ENCODE measurements at places on chromosomes 1 and 21.

DNA sequence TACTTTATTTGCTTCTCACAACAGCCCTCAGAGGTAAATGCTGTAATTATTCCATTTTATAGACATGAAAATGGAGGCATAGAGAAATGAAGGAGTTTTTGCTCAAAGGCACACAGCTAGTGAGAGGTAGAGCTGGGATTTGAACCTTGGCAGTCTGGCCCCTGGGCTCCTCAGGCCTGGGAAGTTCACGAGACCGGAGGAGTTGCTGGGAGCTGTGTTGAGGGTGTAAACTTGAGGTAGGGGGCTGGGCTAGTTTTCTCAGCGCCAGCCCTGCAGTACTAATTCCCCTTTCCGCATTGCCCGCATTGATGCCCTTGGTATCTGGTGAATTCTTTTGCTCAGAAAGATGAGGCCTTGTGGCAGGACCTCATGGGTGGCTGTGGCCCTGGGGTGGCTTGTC, 73.3 kb downstream of the PTPRU start:
- no peak for DNase-seq

- DNase-seq, result no peak
These were observed 131.2 kb downstream of the TRABD2B start for GRCh38 chr1:47865881-47866535.

GRCh38 chr1:15256584-15256983, 9.6 kb downstream of the FHAD1 start:
- no peak for DNase-seq

GRCh38 chr1:212104586-212105325, 69.2 kb downstream of the DTL start:
- no peak for DNase-seq

DNA sequence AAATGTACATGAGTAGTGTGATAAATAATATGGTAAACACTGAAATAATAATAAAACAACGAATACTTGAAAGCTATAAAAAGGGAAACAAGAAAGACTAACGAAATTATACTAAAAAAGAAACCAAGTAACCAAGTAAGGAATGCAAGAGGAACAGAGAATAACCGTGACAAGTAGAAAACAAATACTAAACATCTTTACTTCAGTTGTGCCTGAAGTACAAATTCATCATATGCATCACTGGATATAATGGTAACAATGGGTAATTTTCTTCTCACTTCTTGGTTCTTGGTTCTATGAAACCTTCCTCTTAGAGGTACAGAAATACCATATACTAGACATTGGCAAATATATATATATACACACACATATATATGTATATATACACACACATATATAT, 1093.6 kb upstream of the B3GALT2 start:
- no peak for DNase-seq

GRCh38 chr21:37940691-37941090, 24.4 kb upstream of the KCNJ6 start:
- no peak for DNase-seq

Measured in NCI-H1694 treated with DMSO at 0.1 percent for 48 hours (cell line).